Adipose tissue (tissue), 3 donors: ENCODE measurements at places on chromosomes 1 and 21. TPM values are rescaled to one million over a fixed set of nuclear protein-coding genes. Genes with fewer than 3 reads are reported as not detected.

Gene SPATA21
- 0.13 TPM for polyA plus RNA-seq

Gene TMCO4
- 17.0 TPM for polyA plus RNA-seq

Gene LRRC53
- polyA plus RNA-seq, result not detected

Gene SLAMF7
- polyA plus RNA-seq, result 0.35 TPM

Gene C1orf146
- not detected for polyA plus RNA-seq

Gene NIPAL3
- polyA plus RNA-seq, result 7.6 TPM

Gene HPDL
- 0.22 TPM for polyA plus RNA-seq

Gene PSEN2
- 6.4 TPM for polyA plus RNA-seq

Gene HUNK
- polyA plus RNA-seq, result 1.3 TPM

Gene UMODL1
- not detected for polyA plus RNA-seq

Gene FCRLA
- not detected for polyA plus RNA-seq

Gene SLFNL1
- polyA plus RNA-seq, result 0.22 TPM

Gene CYP4Z1
- 1.0 TPM for polyA plus RNA-seq

Gene LCE4A
- polyA plus RNA-seq, result not detected

Gene MAP3K6
- 93.0 TPM for polyA plus RNA-seq

Gene OR2M7
- not detected for polyA plus RNA-seq

Gene KIF14
- not detected for polyA plus RNA-seq

Gene ALX3
- polyA plus RNA-seq, result 0.07 TPM

Gene MEX3A
- 0.43 TPM for polyA plus RNA-seq

Gene FAM72C
- 0.04 TPM for polyA plus RNA-seq

Gene LCE2A
- polyA plus RNA-seq, result not detected

Gene AADACL3
- polyA plus RNA-seq, result not detected

Gene CRYBG2
- 0.14 TPM for polyA plus RNA-seq

Gene ABCA4
- 0.67 TPM for polyA plus RNA-seq

Gene ADAMTS5
- 9.4 TPM for polyA plus RNA-seq

Gene NPR1
- polyA plus RNA-seq, result 81.7 TPM

Gene PCP4
- not detected for polyA plus RNA-seq

Gene LCE3A
- polyA plus RNA-seq, result not detected

Gene BEND5
- 2.8 TPM for polyA plus RNA-seq

Gene FGGY
- polyA plus RNA-seq, result 6.3 TPM

Gene CSMD2
- under 0.01 TPM for polyA plus RNA-seq

Gene ABCB10
- polyA plus RNA-seq, result 7.4 TPM

Gene SLC45A3
- polyA plus RNA-seq, result 1.6 TPM

Gene URB2
- polyA plus RNA-seq, result 9.9 TPM

Gene SHISA4
- 20.9 TPM for polyA plus RNA-seq

Gene AMY1A
- not detected for polyA plus RNA-seq

Gene MR1
- 4.9 TPM for polyA plus RNA-seq

Gene ANKRD34A
- polyA plus RNA-seq, result 0.51 TPM

Gene PRRX1
- 54.5 TPM for polyA plus RNA-seq

Gene NEGR1
- polyA plus RNA-seq, result 10.3 TPM

Gene SYT11
- 3.6 TPM for polyA plus RNA-seq

Gene FCRL4
- polyA plus RNA-seq, result not detected

Gene THEM5
- polyA plus RNA-seq, result not detected

Gene RGS13
- polyA plus RNA-seq, result 0.05 TPM

Gene RGS16
- 4.9 TPM for polyA plus RNA-seq

Gene ADAMTS4
- polyA plus RNA-seq, result 188 TPM

Gene TRNAU1AP
- polyA plus RNA-seq, result 12.8 TPM

Gene C1QA
- 271 TPM for polyA plus RNA-seq

Gene PHGDH
- 65.2 TPM for polyA plus RNA-seq

Gene OR2L2
- not detected for polyA plus RNA-seq

Gene ZMYND12
- polyA plus RNA-seq, result 1.5 TPM

Gene OR6N1
- polyA plus RNA-seq, result not detected

Gene PADI3
- not detected for polyA plus RNA-seq

Gene COL6A1
- 74.2 TPM for polyA plus RNA-seq

Gene TOR1AIP2
- 5.1 TPM for polyA plus RNA-seq

Gene AIM2
- 0.90 TPM for polyA plus RNA-seq

Gene AMY2A
- polyA plus RNA-seq, result 3.9 TPM

Gene PLPPR4
- 0.22 TPM for polyA plus RNA-seq
